ENCODE measurements at places on chromosomes 4 and X.

- no peak for DNase-seq
Observed at GRCh38 chr4:176467001-176467400, 147.2 kb downstream of the SPCS3 start.

DNA sequence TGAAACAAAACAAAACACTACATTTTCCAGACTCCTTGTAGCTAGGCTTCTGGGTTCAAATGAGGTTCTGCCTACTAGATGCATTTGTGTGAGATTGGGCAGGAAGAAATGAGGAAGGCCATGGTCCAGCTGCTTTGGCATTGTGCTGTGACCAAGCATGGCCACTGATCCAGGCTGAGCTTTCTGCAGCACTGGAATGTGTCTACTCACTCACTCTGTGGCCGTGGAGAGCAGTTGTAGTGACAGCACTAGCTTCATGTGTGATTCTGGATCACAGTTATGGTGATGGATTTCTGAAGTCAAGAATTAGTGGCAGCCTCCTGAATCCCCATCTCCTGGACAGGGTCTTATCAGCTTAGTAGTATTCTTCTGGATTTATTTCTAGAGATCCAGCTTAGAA is 358.9 kb downstream of the GPAT3 start:
- no peak for DNase-seq

GRCh38 chr4:23728393-23728792 is 161.5 kb downstream of the PPARGC1A start:
- DNase-seq = no peak

DNA sequence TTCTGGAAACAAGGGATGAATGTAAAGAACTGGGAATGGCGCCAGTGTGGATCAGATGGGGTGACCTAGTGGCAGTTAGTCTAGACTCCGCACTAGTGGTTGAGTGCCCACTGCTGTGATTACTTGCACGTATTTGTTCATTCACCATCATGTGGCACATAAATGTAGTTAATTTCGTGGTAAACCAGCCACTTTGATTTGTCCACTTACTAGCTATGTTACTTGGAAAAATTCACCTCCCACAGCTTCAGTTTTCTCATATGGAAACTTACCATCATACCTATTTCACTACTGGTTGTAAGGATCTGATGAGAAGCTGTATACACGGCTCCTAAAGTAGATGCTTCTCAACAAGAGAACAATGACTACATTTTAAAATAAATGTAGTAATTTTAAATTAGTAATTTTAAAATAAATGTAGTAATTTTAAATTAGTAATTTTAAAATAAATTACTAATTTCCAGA is 394 bp upstream of the DYNLT3 start:
- no peak for DNase-seq

GRCh38 chrX:362351-362750 is 24.4 kb downstream of the PPP2R3B start:
- DNase-seq = no peak

- DNase-seq = peak; percentile 42
Observed at GRCh38 chrX:130916636-130917422, 13.8 kb upstream of the ENOX2 start.

DNA sequence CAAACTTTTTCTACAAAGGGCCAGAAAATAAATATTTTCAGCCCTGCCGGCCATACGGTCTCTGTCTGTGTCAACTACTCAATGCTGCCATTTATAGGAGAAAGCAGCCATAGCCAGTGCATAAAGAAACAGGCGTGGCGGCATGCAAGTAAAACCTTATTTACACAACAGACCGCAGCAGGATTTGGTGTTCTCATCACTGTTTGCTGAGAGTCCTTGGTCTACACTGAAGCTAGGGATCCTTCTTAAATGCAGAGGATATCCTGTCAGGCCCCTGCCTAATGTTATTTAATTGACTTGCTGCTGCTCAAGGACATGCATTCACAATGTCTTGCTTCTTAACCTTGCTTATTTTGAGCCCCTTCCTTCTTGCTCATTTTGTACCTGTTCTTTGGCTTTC is 54.7 kb downstream of the CPE start:
- DNase-seq = no peak

DNA sequence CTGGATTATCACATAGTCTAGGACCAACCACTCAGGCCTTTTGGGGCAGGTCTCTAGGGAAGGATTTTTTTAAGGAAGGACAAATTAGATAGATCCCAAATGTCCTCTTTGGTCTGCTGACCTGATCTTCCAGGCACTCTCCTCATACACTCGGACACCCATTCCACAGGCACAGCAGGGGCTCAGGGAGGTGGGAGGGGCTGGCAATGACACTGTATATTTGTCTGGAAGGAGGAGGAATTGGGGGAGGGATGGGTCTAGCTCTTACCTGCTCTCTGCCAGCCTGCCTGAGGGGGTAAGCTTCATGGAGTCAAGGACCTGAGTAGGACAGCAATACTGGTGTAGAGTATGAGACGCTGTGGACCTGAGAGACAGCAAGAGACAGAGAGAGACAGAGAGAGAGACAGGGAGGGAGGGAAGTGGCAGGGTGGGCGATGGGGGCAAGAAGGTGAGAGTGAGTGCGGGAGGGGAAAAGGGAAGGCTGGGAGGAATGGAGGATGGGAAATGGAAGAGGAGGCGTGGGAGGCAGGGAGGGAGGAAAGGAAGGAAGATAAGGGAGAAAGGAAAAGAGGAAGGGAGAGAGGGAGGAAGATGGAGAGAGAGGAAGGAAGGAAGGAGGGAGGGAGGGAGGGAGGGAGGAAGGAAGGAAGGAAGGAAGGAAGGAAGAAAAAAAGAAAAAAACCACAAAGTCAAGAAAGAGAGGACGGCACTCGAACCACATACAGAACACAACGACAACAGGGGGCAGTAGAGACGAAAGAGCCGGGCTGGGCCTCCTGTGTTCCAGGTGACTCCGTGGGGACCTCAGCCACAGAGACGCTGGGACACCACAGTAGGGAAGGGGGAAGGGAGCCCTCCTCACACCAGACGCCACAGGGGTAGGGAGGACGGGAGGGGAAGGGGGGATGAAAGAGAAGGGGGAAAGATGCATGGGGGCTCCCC is 1.8 kb downstream of the IQSEC2 start:
- DNase-seq = no peak

- no peak for DNase-seq
Observed at GRCh38 chr4:162011089-162011488, 152.7 kb downstream of the FSTL5 start.

DNA sequence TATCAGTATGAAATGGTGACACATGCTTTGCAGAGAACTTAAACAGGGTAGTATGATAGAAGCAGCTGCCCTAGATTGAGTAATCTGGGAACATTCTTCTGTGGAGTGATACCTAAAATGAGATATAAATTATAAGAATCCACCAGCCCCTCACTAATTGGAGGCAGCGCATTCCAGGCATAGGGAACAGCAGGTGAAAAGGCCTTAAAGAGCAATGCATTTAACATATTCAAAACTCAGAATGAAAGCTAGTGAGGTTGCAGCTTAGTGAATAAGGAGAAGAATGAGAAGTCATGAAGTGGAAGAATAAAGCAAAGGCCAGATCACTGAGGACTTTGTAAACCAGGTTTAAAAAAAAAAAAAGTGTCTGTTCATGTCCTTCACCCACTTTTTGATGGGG is 4.9 kb upstream of the ODAM start:
- no peak for DNase-seq

GRCh38 chrX:20217271-20217670 is 49.4 kb downstream of the RPS6KA3 start:
- DNase-seq = no peak

GRCh38 chr4:101643186-101643837 is 147.2 kb upstream of the BANK1 start:
- no peak for DNase-seq

Data from HL-60 (cell line).